Endothelial cell of coronary artery (primary cell): ENCODE measurements at places on chromosomes 2 and 18. TPM values are rescaled to one million over a fixed set of nuclear protein-coding genes. Genes with fewer than 3 reads are reported as not detected.

The TBR1 gene
- under 0.01 TPM in 2 replicates for total RNA-seq

The HSPD1 gene
- 220 and 310 TPM in 2 replicates for total RNA-seq

The STAT4 gene
- total RNA-seq: 0.09 TPM in 1 of 2 replicates, not detected in the other

The OR6B2 gene
- not detected in 2 replicates for total RNA-seq

The CCT4 gene
- 224 and 238 TPM in 2 replicates for total RNA-seq

The UPP2 gene
- total RNA-seq: not detected in 2 replicates

The POTEI gene
- total RNA-seq: 0.09 TPM in 2 replicates

The TLX2 gene
- not detected in 2 replicates for total RNA-seq

The CAPN14 gene
- under 0.01 and 0.09 TPM in 2 replicates for total RNA-seq

The ELOA2 gene
- total RNA-seq: not detected in 2 replicates

The IL1A gene
- total RNA-seq: 0.75 and 1.8 TPM in 2 replicates

The ANKRD30B gene
- total RNA-seq: not detected in 2 replicates

The ALS2 gene
- total RNA-seq: 29.9 and 38.9 TPM in 2 replicates

The PREPL gene
- total RNA-seq: 20.1 and 32.6 TPM in 2 replicates

The PTPN18 gene
- 10.2 and 16.9 TPM in 2 replicates for total RNA-seq

The MFSD6 gene
- total RNA-seq: 4.4 and 5.1 TPM in 2 replicates

The DPP4 gene
- total RNA-seq: 5.0 and 11.3 TPM in 2 replicates

The MAP2 gene
- 8.8 and 9.2 TPM in 2 replicates for total RNA-seq

The GULP1 gene
- total RNA-seq: 13.1 and 35.5 TPM in 2 replicates
